NK-92 treated with Interleukin-12 subunit alpha and Interleukin-12 subunit beta, amount 100 ng/mL, for 24 hours (cell line): ENCODE measurements at places on chromosomes 1 and 21.

- no peak for DNase-seq
Measured at GRCh38 chr1:234361102-234361603, 12.1 kb upstream of the COA6 start.

DNA sequence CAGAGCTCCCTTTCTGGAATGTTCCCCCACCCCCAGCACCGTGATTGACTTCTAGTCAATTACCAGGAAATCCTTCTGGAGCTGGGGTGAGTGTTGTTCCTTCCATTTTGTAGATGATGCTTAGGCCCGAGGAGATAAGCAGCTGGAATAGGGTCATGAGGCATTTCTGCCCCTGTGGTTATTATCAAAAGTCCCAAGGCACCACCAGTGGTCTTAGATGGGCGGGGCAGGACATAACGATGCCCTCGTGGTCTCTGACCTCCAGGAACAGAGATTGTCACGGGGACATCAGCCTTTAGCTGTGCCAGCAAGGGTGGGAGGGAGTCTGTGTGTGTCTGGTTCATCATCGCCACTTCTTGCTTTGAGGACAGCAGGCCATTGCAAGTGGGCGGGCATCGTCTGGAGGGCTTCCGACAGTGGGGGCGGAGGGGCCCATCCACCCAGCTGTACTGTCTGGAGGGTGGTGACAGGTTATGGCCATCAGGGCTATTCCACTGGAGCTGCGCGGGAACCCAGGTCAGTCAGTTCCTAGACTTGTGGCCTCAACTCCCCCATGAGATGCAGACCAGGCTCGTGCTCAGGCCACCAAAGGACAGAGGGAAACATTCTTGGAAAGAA lies 22.6 kb downstream of the TNFRSF8 start:
- no peak for DNase-seq

GRCh38 chr1:214327514-214327913 lies 46.6 kb downstream of the SMYD2 start:
- DNase-seq, result peak; percentile 55

GRCh38 chr1:30407865-30408580 lies 315.4 kb downstream of the MATN1 start:
- no peak for DNase-seq

GRCh38 chr21:24093032-24093431 lies 1514.2 kb downstream of the MRPL39 start:
- DNase-seq, result no peak

- DNase-seq, result no peak
Measured at GRCh38 chr1:225755671-225756319, 21.8 kb upstream of the SRP9 start.

DNA sequence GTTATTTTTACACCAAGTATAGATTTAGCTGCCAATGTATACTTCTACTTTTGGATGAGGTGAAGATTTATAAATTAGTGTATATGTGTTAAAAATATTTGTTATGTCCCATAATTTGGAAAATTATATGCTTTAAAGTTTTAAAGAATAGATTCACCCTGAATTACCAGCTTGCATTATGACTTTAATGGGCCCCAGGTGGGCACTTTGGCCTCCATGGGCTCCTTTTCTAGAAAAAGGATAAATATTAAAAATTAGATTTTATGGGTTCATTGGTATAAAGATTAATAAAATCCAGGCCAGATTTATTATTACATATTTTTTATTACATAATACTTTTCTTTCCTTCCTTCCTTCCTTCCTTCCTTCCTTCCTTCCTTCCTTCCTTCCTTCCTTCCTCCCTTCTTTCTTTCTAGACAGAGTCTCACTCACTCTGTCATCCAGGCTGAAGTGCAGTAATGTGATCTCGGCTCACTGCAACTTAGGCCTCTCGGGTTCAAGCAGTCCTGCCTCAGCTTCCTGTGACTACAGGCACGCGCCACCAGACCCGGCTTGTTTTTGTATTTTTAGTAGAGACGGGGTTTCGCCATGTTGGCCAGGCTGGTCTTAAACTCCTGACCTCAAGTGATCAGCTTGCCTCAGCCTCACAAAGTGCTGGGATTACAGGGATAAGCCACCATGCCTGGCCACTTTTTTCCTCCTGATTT lies 21.9 kb downstream of the KMO start:
- no peak for DNase-seq

DNA sequence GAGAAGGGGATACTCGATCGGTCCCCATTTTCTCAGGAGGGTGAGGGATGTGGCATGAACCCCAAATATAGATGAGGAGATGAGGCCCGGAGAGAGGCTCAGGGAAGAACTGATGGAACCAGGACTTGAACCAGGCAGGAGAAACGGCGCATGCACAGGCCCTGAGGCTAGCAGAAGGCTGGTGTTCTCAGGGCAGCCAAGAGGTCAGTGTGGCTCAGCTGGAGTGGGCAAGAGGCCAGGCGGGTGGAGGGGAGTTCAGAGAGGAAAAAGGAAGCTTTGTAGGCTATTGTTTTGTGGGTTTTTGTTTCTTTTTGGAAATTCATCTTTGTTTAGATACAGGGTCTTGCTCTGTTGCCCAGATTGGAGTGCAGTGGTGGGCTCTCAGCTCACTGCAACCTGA lies 122.0 kb downstream of the LACTBL1 start:
- DNase-seq, result no peak

DNA sequence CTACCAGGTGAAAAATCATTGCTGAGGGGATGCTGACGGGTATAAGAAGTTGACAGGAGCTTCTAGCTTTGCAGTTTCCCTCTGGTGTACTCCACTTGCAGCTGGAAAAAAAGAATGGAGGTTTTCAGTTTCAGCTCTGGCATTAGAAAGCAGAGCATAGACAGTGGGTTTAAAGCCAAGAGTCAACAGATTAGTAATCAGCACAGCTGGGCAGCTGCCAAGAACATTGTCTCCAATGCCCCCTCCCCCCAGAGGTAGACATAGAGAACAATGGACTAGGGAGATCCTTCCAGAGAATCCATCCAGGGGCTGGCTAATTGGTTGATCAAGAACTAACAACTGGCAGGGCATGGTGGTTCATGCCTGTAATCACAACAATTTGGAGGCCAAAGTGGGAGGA lies 10.1 kb upstream of the ZBTB8B start:
- DNase-seq, result no peak

DNA sequence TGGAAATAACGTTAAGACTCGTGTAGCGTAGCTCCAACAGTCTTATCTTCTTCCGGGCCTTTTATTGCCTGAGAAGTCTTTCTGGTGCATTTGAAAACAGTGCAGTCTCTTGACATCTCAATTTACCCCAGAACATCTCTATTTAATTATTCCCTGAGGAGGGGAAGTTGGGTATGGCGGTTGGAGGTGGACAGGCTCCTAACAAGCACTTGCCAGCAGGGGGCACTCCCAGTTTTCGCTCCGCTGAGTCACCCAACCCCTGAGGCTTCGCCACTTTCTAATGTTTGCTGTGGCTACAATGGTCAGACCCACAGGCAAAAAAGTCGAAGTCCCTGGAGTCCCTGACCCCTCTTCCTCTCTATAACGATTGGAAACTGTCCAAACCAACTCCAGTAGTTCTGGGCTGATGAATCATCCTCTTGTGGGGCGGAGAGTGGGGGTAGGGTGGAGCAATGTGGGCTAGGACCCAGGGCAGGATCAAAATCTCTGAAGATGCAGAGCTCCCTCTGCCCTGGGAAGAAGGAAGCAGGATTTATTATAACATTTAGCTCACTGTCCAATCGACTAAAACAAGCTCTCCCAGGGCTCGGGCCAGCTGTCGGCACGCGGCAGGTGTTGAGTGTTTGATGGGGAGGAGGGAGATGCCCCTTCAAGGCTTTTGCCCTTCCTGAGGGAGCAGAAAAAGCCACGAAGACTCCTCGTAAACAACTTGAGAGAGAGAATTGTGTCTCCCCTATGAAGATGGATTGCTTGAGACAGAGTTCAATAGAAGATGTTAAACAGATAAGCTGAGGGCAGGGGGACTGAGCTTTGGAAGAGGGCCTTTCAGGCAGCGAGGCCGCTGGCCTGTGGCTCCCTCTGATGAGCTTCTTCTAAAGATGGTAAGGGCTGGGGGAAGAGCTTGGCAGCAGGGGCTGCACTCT lies 85.7 kb downstream of the BRINP2 start:
- DNase-seq, result no peak

DNA sequence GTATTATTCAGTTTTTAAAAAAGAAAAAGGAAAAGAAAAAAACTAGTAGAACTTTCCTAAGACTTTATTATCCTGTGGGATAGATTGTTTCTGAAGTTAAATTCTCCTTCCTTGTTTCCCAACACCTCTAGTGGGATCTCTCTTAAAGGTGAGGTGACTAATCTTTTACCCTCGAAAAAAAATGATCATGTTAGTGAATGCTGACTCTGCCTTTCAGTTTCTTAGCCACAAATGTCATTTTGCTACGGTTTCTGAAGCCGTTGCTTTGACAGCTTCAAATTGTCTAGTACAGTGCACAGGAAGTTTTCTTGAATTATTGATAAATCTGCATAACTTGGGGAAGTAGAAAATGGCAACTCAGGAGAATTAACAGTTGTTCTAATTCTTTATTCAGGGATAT lies 13.0 kb upstream of the NEK7 start:
- no peak for DNase-seq

DNA sequence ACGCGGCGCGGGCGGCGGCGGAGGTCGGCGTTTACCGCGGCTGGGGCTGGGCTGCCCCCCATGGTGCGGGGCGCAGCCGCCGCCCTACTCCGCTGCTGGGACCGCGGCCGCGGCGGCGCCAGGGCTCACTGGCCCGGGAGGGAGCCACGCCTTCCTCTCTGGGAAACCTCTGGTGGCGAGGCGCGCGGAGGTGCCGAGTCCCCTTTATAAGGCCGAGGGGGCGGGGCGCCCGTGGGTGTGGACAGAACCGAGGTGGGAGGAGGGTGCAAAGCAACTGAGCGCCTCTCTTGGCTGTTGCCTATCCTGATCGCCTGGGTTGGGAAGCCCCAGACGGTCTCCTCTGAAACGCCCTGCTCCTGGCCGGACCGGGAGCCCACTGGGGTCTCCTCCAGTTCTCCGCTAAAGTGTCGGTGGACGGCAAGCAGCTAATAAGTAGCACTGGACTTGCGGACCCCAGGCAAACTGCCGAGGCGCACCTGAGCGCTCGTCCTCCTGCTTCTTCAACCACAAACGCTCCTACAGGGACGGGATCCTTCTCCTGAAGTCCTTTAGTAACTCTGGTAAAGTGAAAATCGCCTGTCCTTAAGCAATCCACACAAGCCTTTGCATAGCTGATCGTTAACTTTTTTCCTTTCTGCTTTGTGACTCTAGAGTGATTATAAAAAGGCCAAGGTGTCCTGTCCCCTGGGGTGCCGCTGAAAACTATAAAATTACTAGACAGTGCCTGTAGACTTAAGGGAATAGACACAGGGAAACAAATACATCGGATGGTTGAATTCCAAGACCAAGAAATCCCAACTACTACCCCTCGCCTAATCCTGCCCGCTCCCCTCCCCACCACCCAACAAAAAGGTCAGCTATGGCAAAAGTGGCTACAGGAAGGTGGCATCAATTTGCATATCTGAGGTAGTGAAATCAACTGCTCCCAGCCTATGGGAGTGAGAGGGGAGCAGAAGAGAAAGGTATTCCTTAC lies at the start of gene PTGER3:
PTGER3 (minus strand) TSS at position 182 of the 973 bp plus-strand sequence. CDS start 239 bp downstream, outside the sequence.
- peak; percentile 67 for DNase-seq

DNA sequence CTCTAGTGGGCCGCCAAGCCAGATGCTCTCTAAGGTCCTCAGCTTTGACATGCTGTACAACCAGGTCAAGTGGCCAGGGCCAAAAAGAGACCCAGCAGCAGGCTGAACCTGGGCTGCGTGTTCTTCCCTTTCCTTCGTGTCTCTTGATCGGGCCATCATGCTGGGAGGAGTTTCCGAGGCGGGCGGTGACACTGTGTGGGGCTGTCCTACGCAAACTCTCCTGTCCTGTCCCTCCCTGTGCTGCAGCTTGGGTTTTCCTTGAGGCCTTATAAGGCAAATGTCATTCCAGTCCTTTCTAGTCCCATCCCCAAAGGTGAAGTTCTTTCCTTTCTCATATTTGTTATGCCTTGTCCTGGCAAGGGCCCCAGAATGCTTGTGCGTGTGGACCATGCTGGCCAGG lies 56.7 kb downstream of the ARHGEF10L start:
- no peak for DNase-seq

DNA sequence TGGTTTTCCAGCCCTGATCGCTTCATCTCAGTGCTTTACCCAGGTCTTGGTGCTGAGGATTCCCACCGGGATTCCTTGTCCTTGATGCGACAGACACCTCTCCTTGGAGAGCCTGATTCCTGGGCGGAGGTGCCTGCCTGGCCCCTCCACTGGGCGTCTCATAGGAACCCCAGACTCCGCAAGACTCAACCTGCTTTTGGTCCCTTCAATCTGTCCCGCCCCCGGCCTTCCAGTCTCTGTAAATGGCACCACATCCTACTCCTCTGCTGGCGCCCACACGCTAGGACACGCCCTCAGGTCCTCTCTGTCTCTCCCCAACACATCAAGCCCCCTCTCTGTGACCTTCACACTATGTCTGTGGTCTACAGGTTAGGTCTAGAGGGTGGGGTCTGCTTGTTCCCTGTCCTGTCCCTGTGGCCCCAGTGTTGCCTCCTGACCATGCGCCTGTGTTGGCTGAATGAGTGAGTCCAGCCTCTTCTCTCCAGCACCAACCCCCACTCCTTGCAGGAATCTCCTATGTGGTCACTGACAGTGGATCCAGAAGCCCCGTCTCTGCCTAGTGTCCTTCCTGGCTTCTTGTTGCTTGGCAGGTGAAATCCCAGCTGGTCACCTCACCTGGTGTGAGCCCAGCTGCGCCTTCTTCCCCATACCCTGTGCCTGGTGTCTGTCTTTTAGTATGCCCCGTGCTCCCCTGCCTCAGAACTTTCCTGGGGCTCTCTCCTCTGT lies 119.7 kb upstream of the C1orf174 start:
- DNase-seq, result no peak

- DNase-seq, result no peak
Measured at GRCh38 chr1:219329578-219329977, 155.9 kb downstream of the LYPLAL1 start.

DNA sequence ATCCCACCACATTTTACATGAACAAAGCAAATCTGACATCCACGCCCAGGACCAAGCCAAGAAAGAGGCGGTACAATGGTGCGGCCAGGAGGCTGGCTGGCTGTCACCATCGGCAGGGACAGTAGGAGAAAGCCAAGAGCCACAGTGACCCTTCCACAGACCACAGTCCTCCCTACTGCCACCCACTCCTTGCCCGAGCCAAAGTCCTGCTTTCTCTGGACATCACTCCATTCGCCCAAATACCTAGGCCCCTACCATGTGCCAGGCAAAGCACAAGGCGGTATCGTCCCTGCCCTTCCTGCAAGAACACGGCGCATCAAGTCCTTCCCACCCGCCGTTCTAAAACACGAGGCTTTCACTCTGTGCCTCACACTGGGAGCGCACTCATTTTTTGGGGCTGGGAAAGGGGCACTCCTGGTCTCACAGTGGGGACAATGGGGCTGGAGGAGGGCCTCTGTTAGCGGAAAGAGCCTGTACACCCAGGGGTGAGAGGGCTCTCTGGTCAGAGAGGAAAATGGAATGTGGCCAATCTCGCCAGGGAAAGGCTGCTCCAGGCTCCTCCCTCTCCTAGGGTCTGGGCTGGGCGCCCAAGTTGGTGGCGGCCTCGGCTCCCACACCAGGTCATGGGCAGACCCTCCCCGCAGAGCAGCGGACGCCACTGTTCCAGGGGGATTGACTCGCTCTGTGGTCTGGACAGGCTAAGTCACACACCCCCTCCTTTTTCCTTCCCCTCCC lies 26.5 kb downstream of the SSBP3 start:
- no peak for DNase-seq

GRCh38 chr1:21175324-21175669 lies 1.4 kb downstream of the EIF4G3 start:
- no peak for DNase-seq
